ENCODE measurements at places on chromosomes 7 and 10.

- ATAC-seq: no peak
Measured at GRCh38 chr7:9200626-9201025, 767.2 kb downstream of the NXPH1 start.

DNA sequence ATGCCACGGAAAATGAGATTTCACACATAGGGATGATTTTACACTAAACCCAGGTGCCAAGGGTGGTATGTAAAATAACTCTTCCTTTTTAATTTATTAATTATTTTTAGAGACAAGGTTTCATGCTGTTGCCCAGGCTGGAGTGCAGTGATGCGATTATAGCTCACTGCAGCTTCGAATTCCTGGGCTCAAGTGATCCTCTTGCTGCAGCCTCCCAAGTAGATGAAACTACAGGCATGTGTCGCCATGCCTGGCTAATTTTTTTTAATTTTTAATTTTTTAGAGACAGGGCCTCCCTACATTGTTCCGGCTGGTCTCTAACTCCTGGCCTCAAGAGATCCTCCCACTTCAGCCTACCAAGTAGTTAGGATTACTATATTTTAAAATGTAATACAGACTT lies 2.3 kb upstream of the CNNM1 start:
- ATAC-seq: no peak

DNA sequence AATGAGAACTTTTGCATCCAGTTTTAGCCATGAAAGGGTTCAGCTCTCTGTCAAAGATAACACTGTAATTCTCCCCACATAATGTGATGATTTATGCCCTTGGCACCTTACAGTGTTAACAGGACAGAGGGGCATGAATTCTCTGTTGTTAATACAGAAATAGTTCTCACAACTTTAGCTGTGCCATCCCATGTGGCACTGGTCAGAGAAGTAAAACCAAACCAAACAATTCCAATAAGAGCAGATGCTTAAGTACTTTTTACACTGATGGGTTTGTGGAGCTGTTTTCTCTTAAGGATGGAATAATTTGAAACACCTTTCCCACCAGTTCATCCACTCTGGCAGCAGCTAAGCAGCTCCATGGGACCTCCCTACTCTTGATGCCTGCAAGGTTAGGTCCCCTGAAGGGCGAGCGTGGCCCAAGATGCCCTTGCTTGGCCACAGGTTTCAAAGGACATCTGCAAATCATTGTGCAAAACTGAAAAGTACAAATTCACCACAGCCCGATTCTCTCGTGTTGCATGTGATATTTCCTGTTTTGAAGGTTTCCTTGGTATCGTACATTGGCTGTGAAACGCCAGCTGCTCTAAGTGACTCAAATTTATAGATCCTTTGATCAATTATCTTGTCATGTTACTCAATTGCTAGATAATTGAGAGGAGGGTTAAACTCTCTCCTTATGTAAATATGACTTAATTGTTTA lies 82.5 kb upstream of the CREB5 start:
- ATAC-seq: no peak

DNA sequence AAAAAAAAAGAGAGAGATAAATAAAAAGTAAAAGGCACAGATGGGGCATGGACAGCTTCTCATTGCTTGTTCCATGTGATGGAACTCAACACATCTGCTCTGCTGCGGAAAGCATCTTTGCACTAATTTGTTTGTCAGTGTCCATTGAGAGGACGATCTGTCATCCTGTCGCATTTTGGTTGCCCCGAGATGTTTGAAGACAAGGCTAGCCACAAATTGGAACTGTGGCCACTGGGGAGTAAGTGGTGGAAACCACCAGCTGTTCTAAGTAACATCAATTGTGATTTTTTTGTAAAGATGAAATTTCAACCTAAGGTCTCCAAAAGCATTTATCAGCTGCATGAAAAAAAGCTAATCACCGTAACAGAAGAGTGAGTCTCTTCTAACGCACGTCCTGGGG lies 312.7 kb downstream of the ADARB2 start:
- no peak for ATAC-seq

All from SK-N-SH treated with all-trans-retinoic acid at 6 μM for 48 hours (cell line).